ENCODE measurements at places on chromosomes 2 and 18. TPM values are rescaled to one million over a fixed set of nuclear protein-coding genes. Genes with fewer than 3 reads are reported as not detected.

Gene ERBB4
- 3.0 TPM for total RNA-seq

- DNase-seq, result no peak
These were observed 2119.8 kb upstream of the CELF4 start for GRCh38 chr18:39685303-39685902.

Gene CNOT11
- 17.5 TPM for total RNA-seq

Gene TDRD15
- not detected for total RNA-seq

Gene CABYR
- total RNA-seq, result 0.30 TPM

DNA sequence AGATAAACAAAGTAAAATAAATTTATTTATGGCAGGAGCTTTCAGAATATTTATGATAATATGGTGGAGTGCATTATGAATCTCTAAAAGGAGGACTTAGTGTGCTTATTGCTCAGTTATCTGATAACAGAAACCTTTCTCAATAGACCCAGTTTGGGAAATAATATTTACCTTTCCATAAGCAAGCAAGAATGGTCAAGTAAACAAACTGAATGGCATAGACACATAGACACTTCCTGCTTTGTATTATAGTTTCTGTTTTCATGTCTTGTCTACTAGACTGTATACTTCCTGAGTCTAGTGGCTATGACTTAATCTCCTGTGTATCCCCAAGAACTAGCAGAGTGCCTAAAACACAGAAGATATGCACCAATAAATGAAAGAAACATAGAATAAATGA, 87.8 kb downstream of the UPP2 start:
- DNase-seq, result no peak

GRCh38 chr2:14234911-14235310, 397.6 kb upstream of the LRATD1 start:
- DNase-seq, result no peak

DNA sequence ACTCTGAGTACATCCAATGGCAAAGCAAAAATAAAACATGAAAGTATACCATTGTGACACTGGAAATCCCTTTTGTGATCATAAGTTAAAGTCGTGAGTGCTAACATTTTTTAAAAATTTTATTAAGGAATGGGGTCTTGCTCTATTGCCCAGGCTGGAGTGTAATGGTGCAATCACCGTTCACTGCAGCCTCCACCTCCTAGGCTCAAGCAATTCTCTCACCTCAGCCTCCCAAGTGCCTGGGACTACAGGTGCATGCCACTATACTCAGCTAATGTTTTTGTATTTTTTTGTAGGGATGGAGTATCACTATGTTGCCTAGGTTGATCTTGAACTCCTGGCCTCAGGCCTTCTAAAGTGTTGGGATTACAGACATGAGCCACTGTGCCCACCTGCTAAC, 14.3 kb upstream of the TNFAIP6 start:
- DNase-seq, result no peak

DNA sequence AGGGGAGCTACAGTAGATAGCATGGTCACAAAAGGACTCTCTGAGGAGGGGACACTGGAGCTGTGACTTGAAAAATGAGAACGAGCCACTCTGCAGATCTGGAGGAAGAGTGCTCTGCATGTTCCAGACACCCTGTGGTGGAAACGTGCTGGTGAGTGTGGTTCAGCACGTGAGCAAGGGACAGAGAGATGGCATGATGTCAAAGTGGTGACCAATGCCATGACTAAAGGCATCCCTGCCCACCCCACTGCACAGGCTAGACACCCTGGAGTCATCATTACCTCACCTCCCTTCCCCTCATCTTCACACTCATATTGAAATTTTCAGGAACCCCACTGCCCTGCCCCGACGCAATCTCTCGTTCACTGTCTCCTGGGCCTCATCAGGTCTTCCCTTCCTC, 56.5 kb downstream of the SLC4A5 start:
- DNase-seq, result no peak

- DNase-seq, result no peak
These were observed 120.4 kb upstream of the MSH6 start for GRCh38 chr2:47662552-47662951.

Gene RGPD3
- total RNA-seq, result 0.84 TPM

DNA sequence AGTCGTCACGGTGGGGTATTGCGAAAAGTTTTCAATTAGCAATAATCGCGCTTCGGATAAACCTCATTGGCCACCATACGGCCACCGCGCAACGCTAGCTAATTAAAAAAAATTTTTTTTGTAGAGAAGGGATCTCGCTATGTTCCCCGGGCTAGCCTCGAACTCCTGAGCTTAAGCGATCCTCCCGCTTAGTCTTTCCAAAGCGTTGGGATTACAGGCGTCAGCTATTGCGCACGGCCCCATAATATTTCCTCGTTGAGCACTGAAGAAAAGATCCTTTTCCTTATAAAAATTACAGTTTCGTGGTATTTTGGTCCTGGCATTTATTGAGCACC, 759 bp upstream of the ACTR1B start:
- DNase-seq, result no peak

DNA sequence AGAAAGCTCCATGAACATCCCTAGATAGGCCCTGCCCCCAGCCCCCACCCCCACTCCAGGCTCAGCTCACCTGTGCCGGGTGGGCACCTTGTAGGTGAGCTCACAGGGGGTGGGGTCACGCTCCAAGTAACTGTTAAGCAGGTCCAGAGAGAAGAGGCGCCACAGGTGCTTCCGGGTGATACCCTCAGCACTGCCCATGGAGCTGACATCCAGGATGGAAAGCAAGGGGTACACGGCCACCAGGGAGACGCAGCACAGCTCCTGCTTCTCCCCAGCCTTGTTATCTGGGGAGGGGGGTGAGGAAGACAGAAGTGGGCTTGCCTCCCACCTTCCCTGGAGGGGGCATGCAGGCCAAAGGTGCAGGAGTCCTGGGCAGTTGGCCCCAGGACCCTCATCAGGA, 21.9 kb downstream of the CFAP65 start:
- DNase-seq, result no peak

- no peak for DNase-seq
These were observed 232.5 kb downstream of the TDRD15 start for GRCh38 chr2:21356086-21356856.

Gene KRTCAP3
- not detected for total RNA-seq

DNA sequence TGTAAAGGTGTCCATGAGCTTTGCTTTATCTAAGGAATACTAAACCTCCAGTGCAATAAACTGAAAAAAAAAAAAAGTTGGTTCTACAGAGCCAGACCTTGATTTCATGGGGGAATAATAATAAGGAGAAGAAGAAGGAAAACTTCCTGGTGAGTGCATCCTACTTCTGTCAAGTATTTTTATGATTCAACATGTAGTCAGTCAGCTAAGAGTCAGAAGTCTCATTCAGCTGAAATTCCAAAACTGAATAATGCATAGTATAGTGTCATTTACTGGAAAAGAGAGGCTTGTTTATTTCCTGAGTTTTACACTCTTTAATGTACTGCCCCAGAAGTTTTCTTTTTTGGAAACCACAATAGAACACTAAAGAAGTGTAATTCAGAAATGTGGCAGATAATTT, 77.8 kb upstream of the TACR1 start:
- DNase-seq, result no peak

DNA sequence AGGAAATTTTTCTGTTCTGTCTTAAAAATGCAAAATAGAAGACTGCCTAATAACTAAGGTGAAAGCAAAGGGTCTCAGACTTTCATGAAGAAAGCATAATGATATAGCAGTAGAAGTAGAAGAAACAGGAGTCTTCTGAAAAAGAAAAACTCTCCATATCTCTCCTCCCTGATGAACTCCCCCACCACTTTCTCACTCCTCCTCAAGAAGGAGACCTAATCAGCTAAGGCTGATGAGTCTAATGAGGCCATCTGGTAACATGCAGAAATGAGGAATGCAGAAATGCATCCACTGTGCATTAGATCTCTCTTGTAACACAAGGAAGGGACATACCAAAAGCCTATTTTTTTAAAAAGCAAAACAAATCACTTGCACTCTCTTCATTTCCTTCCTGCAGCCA, 273.7 kb upstream of the UBE2E3 start:
- no peak for DNase-seq

- no peak for DNase-seq
These were observed 14.9 kb downstream of the ICOS start for GRCh38 chr2:203951366-203951902.

DNA sequence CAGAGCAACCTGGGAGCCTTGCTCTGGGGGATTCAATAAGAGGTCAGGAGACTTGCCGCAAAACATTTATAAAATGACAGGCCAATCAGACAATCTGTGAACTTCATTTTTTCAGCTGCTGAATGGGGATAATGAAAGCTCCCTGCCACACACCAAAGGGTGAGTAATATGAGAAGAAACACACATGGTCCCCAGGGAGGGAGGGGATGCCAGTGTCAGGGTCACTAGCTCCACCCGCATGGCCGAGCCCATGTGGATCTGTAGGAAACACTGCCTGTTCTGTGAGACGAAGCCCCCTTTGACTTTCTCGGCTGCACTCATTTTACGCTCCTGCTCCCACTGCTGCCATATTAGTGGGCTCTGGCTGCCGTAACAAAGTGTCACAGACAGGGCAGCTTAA, 521.0 kb upstream of the RAB6C start:
- no peak for DNase-seq

Gene BOLL
- not detected for total RNA-seq
